ENCODE measurements at places on chromosomes 6 and 20.

DNA sequence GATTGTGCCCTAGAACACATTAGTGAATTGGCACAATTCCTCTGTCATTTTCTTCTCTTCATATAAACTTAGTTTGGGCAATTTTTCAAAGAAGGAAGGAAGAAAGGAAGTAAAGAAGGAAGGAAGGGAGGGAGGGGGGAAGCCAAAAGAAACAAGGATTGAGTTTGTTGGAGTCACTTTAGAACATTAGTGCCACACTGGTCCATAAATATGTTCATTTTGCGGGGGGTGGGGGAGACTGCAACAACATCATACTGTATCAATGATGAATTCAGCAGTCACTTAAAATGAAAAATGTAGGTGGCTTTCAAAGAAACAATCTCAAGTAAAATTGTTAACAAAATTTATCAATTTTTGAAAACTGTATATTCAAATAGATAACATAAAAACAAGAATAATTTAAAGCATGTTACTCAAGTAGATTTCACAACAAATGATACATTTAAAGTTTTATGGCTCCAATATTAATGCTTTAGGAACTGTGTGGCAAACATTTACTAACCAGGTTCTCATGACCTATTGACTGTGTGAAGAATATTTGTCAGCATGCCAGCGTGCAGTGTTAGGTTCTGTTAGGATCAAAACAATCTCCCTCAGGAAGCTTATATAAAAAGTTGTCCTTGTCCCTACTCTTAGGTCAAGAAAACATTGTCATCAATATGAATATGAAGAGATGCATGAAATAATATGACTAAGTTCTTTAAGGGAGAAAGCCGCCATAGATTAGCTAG is 208.1 kb upstream of the AGPAT4 start:
- DNase-seq, result no peak

- no peak for DNase-seq
These were observed 226.0 kb downstream of the BMP7 start for GRCh38 chr20:57040466-57040865.

DNA sequence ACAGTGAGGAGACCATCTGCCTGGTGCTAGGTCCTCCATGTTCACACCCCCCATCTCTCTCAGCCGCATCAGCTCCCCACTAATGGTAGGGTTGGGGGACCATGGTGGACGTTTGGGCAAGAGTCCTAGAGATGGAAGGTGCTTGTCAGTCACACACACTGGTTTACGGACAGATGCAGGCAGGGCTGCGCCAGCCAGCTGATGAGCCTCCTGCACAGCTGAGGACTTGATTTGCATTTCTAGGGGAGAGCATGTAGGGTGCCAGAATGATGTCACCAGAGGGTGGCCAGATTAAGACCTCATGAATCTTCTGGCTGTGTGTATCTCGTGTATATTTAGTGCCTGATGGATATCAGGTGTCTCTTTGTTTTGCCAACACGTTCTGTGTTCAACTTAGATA is 28.6 kb downstream of the CST8 start:
- no peak for DNase-seq

DNA sequence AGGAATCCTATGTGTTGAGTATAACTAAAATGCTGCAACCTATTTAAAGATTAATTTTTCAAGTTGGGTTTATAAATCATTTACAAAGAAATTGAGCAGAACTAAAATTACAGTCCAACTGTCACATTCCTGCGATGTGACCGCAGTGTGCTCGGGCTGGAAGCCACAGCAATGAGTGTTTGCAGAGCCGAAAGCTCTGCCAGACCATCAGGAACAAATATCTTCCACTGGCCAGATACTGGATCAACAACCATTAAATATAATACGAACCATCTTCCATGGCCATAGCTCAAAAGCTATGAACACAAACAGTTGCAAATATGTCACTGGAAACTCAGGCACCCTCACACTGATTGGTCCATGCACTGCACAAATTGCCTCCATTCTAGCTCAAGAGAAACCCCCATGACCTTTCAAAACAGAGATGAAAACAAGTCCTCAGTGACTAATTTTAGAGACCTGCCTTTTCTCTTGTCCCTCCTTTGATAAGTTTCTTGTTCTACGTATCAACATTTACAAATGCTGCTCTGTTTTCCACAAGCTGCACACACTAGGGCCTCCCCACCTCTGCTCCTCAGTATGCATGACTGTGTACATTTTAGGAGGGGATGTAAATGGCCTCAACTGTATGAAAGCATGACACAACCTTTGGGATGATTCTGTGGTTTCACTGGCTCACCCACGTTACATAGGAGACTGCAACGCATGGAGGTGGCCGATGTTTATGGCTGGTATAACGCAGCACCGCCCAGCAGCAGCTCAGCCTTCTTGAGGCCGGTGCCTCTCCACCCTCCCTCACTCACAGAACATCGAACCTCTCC is 171.7 kb downstream of the WDR27 start:
- no peak for DNase-seq

GRCh38 chr6:27076116-27076515 is 171.4 kb upstream of the PRSS16 start:
- no peak for DNase-seq

DNA sequence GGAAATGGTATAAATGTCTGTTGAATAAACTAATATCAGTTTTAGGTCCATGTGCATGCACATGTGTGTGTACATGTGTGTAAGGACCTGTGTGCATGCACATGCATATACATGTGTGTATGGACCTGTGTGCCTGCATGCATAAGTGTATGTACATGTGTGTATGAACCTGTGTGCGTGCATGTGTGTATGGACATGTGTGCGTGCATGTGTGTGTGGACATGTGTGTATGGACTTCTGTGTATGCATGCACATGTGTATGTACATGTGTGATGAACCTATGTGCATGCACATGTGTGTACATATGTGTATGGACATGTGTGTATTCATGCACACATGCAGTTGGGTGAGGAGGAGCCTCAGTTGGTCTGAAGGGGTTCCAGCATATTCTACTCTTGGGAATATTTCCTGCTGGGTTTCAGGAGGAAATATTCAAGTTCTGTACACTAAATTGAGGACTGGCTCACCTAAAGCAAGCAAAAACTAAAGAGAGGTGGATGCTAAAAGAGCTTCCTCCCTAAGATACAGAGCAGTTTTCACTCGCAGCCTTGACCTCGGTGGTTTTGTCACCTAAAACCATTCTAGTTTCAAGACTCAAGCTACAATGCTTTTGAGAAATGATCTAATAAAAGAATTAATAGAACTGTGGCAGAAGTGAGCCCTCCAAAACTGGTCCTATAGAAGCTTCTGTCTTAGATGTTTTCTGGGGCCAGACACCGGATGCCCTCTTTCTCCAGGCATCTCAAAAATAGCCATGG is 742.8 kb downstream of the MAFB start:
- no peak for DNase-seq

- no peak for DNase-seq
These were observed 234.8 kb downstream of the PHACTR1 start for GRCh38 chr6:12951415-12951814.

DNA sequence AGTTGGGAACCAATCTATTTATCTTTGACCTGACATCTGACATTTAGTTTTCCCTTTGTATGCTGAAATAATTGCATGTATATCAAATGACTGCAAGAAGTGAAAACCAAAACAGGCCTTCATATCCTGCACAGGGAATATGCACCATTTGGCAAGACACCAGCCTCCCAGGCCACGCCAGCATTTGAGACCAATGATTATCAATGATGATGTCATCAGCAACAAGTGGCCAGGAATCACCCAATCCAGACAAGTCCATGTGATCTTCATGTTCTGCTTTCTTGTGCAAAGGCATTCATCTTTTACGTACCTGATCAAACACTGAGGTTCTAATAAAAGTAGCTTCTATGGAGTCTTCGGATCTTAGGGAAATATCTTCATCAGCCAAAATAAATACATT is 107.4 kb upstream of the TENT5A start:
- no peak for DNase-seq

- DNase-seq, result peak; percentile 80
These were observed 36.6 kb downstream of the MTRES1 start for GRCh38 chr6:107064579-107065065.

DNA sequence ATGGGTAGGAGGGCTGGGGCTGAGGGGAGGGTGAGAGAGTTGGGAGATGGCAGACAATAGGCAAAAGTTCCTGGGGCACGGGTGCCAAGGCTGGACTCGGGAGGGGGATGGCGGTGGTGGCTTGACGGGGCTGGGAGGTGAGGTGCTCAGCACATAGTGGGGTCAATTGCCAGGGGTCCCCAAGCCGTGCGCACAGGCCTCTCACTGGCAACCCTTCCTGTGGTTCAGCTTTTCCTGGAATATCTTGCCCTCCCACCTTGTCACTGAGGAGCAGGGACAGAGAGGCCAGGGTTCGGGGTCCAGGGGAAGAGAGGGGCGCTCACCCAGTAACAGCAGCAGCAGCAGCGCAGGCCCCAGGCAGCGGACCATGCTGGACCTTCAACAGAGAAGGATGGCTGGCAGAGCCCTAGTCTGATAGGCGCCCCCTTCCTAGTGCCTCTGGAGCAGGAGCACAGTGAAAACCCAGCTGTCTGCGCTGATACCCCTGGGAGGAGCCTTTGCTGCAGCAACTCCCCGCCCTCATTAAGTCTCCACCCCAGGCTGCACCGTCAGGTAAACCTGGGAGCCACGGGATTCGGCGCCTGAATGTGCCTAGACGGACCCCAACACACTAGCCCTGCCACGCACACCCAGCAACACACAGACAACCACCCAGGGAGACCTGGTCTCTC is at the start of gene GFRA4:
TSS of gene GFRA4 (minus strand) at position 369 of the 671 bp plus-strand sequence. CDS start at position 369, 0 bp downstream.
- no peak for DNase-seq

- no peak for DNase-seq
These were observed 327.2 kb upstream of the ZFP64 start for GRCh38 chr20:52518735-52519134.

GRCh38 chr20:2871111-2871465 is 2.2 kb upstream of the PTPRA start:
- peak; percentile 64 for DNase-seq

GRCh38 chr6:168155821-168156741 is 77.1 kb upstream of the FRMD1 start:
- no peak for DNase-seq

- no peak for DNase-seq
These were observed 25.0 kb downstream of the L3MBTL3 start for GRCh38 chr6:130043344-130043743.

DNA sequence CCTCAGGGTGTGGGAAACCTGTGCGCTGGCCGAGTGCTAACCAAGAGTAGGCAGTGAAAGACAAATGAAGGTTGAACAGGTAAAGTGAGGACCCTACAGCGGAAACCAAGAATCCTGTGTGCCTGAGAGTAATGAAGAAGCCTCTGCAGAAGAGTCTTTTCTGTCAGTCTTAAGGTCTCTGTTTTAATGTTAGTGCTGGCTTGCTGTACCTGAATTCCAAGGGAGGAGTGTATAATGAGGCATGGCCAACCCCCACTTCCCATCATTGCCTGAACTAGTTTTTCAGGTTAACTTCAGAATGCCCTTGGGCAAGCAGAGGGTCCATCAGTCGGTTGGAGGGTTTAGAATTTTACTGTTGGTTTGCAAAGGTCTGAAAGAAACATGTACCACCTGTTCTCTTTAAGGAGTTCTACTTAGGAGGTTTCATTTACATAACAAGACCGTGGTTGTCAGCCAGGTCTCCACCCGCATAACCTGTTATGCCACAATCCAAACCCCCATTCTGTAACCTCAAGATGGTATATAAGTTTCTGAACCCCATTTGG is 589 bp upstream of the PDCD2 start:
- no peak for DNase-seq

DNA sequence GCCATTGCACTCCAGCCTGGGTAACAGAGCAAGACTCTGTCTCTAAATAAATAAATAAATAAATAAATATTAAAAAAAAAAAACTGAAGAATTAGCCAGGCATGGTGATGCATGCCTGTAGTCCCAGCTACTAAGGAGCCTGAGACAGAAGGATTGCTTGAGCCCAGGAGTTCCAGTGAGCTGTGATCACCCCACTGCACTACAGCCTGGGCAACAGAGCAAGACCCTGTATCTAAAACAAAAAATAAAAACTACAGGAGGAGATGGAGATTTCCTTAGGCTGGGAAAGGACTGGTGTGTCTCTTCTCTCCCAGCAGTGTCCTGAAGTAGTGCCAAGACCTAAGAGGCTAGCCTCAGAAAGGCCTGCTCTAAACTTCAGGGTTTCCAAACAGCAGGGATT is 8.1 kb upstream of the GTF3C6 start:
- DNase-seq, result peak; percentile 2

- no peak for DNase-seq
These were observed 17.1 kb downstream of the B4GALT5 start for GRCh38 chr20:49696594-49696993.

GRCh38 chr6:6505111-6505510 is 83.4 kb upstream of the LY86 start:
- no peak for DNase-seq

DNA sequence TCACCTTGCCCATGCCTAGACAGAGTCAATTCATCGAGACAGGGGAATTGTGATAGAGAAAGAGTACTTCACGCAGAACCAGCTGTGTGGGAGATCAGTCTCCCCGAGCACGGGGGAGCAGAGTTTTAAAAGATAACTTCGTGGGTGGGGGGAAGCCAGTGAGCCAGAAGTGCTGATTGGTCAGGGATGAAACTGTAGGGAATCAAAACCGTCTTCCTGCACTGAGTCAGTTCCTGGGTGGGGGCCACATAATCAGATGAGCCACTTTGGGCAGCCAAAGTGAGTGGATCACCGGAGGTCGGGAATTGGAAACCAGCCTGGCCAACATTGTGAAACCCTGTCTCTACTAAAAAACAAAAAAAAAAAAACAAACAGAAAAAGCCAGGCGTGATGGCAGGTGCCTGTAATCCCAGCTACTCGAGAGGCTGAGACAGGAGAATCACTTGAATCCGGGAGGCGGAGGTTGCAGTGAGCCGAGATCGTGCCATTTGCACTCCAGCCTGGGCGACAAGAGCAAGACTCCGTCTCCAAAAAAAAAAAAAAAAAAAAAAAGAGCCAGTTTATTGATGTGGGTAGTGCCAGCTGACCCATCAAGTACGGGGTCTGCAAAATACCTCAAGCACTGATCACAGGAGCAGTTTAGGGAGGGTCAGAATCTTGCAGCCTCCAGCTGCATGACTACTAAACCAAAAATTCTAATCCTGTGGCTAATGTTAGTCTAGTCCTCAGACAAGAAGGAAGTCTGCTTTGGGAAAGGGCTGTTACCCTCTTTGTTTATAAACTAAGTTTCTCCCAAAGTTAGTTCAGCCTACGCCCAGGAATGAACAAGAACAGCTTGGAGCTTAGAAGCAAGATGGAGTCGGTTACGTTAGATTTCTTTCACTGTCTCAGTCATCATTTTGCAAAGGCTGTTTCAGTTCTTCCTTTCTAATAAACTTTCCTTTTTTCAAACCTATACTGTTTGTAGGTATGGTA is 3.9 kb upstream of the TRIM39 start:
- DNase-seq, result peak; percentile 65

Measured in mesenchymal stem cell (in vitro differentiated cells and primary cell).